ENCODE measurements at places on chromosomes 2 and 18.

DNA sequence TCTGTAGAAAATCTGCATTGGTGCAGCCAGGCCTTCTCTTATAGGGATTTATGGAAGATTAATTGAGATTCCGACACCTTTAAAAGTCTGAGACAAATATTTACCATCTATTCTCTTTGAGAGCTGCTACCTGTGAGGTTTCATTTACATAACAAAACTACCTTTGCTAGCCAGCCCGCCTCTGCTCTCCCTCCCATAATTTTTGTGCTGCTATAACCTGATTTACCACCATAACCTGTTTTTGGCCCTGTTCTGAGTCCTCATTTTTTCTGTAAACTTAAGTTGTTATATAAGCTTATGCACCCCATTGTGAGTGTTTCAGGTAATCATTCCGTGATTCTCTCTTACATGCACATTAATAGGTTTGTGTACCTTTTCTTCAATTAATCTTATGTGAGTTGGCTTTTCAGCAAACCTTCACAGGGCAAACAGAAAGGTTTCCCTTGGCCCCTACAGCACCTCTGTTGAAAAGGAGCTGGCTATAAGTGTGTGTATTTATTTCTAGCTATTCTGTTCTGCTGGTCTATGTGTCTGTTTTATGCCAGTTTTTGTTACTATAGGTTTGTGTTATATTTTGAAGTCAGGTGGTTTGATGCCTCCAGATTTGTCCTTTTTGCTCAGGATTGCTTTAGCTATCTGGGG is 114.9 kb upstream of the XIRP2 start:
- DNase-seq: no peak

DNA sequence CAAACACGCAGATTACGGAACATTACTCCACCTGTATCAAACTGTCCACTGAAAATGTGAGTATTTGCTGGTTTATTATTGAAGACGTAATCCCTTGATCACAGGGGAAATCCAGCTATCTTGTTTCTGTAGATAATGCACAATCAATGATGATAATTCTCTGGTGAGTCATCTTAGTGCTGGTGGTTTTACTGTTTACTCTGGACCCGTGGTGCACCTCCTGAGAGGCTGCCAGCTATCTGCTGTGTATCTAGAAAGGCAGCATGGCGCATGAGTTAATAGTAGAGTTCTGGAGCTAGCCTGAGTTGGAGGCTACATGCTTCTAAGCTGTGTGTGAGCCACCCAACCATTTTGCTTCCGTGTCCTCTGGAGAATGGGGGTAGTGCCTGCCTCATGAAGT is 6.5 kb downstream of the NCAPH start:
- peak; percentile 37 for DNase-seq

DNA sequence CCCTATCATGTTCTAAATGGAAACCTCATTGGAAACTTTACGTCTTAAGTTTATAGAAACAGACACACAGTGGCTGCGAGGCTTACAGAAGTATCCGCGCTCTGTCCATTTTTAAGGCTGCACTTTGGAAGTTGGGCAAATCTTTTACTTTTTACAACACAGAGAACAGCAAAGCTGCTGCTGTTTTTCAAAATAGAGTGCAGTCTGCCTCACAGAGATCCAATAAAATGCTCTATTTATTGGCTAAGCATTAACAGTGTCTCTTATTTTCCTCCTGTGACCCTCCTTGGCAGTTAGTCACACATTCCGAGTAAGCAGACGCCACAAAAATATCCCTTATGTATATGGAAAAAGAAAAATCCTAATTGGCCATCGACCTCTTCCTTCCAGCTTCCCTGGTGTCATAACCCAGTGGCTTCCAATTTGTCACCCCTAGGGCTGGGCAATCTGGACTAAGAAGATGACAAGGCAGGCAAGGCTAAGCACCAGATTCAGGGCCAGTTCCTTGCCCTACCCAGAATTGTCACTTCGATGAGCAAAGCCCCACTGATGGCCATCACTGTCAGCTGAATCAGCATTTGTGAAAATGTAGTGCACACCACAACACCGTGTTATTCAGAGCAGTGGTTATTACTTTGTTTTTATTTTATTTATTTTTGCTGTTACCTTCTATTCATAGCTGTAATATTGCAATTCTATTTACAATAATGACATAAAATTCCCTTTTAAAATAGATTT is 47.7 kb upstream of the MEIS1 start:
- no peak for DNase-seq

DNA sequence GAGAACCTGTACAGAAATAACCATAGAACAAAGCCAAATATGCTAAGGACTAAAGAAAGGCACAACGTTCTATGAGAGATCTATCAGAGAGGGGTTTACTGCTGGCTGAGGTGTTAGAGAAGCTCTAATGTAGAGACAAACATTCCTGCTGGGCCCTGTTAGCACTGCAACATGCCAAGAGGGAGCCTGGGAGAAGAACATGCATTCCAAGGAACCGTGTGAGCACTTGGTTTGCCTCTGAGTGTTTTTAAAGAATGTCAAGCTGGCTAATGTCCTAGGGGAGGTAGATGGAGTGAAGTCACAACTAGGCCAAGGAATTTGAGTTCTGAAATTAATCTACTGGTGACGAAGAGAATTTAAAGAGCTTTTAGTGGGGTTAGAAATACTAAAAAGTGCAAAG is 384.3 kb upstream of the LYPD1 start:
- DNase-seq: no peak

- DNase-seq: no peak
These were observed 347.8 kb upstream of the GULP1 start for GRCh38 chr2:187943772-187944369.

- no peak for DNase-seq
These were observed 45.3 kb downstream of the CD28 start for GRCh38 chr2:203751685-203752271.

GRCh38 chr2:69988086-69988635 is 26.7 kb upstream of the ASPRV1 start:
- no peak for DNase-seq

DNA sequence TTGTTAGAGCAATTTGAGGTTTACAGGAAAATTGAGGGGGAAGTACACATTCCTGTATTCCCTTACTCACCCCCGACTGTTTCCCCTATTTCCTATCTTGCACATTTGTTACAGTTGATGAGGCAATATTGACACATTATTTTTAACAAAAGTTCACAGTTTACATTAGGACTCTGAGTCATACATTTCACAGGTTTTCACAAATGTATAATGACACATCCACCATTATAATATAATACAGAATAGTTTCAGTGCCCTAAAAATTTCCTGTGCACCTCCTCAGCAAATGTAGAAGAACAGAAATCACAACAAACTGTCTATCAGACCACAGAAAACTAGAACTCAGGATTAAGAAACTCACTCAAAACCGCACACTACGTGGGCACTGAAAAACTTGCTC is 160.6 kb upstream of the RMP24 start:
- DNase-seq: no peak

DNA sequence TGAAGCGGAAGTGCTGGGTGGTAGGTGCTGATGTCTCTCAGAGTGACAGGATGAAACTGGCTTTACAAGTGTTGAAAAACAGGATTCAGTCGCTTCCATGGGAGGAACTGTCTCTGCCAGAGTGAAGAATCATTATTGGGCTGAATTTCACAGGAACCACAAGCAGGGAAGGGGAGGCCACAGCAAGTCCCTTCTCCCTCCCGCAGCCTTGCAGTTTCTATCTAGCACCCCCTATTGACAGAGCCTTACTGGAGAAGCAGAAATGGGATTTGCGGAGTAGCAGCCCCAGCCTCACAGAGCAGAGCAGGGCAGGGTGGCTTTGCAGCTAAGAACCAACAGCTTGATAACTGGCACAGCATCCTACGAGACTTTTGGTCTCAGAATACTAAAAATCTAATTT is 33.3 kb upstream of the RMP24 start:
- DNase-seq: no peak

DNA sequence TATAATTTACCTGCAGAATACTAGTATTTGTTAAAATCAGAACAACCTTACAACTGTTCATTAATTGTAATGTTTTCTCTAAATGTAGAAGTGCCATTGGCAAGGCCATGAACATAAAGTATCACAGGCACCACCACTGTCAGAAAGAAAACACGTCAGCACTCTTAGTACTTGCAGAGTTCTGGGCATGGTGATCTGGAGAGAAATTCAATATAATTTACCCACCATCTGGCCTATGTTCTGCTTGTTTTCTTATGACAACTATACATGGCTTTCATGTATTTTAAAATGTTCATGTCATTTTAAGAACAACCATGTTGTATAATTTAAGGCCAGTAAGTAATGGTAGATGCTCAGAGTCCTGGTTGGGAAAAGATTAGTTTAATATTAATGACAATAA is 114.2 kb upstream of the SULT1C3 start:
- no peak for DNase-seq

GRCh38 chr2:145157036-145157675 is 637.2 kb upstream of the ZEB2 start:
- DNase-seq: no peak

DNA sequence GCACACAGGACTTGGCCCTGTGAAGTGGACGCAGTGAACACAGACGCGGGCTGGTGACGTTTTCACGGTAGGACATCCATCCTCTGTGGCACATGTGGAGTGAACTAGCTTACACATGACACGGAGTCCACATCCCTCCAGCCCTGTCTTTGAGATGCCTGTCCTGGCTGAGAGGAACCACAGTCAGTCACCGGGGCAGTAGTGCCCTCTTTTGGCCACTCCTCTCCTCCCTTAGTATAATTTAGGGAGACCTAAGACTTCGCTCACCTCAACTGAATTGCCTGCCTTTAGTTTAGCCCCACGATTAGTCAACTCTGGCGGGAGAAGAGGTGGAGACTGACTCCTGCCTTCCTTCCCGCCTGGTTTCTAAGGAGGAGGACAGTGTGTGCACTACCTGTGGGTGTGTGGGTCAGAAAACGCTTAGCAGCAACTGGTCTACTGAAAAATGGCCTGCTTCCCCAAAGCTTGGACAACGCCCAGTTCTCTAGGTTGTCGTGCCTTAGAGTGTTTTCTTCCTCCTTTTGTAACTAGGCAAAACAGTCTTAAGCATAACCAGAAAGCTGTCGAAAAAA is 70.6 kb downstream of the MBP start:
- DNase-seq: no peak

DNA sequence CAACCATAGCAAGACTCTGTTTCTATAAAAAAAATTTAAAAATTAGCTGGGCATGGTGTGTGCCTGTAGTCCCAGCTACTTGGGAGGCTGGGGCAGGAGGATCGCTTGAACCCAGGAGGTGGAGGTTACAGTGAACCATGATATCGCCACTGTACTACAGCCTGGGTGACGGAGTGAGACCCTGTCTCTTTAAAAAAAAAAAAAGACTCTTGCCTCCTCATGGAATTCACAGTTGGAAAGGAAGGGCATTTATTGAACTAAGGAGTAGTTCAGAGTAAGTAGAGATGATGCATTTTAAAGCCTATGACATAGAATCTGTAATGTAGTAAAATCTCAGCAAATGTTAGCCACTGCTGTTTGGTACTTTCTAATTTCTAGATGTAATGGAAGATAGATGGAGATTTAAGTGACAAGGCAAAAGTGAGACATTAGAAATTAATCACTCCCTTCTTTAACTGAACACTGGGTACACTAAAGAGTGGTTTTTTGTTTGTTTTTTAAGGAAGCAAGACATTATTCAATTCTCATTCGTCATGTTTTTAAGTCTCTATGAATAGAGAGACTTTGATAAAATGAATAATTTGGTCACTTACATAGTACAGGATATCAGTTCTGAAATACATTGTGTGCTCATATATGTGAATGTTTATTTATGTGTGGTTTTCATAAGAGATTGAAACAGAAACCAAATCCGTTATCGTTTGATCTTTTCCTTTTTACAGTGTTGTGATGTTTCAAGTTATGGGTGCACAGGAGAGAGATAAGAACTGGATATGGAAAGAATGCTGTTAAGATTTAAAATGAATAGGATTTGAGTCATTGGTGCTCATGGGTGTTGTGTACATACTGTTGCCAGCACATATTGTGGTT is 186.1 kb upstream of the STON1 start:
- no peak for DNase-seq

Measured in CD8-positive, alpha-beta memory T cell (primary cell).